ENCODE measurements at places on chromosomes 4 and X.

DNA sequence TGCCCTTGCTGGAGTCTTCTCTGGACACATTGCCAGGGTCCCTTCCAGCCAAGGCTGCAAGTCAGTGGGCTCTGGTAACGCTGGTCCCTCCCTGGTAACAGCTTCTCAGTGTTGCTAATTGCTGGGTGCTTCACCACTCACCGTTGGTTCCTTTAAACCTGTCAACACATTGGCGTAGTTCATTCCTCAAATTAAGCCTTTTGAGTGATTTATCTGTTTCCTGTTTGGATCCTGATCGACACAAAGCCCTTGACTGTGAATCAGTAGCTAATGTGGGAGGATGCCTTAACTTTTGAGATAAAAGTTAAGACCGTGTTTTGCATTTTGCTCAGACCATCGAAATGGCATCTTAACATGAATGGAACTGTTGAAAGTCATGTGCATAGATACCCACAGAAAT is 125.9 kb downstream of the AMELX start:
- no peak for DNase-seq

DNA sequence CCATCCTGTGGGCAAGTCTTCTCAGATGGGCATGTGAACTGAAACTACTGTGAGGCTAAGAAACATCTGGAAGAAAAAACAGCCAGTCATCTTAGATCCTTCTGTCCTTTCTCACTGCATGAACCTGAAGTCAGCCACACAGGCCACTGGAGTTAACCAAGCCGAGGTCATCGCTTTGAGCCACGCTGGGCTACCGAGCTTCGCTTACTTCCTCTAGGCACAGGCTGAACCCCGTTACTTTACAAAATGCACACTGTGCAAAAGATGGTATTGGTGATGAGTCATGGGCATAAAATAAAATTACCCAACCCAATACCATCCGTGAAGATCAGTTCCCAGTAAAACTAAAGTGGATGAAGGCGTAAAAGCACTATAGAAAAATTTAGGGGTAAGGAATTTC is 86.2 kb downstream of the MTMR1 start:
- DNase-seq = no peak

- no peak for DNase-seq
Observed at GRCh38 chr4:37889849-37890800, 759 bp upstream of the TBC1D1 start.

DNA sequence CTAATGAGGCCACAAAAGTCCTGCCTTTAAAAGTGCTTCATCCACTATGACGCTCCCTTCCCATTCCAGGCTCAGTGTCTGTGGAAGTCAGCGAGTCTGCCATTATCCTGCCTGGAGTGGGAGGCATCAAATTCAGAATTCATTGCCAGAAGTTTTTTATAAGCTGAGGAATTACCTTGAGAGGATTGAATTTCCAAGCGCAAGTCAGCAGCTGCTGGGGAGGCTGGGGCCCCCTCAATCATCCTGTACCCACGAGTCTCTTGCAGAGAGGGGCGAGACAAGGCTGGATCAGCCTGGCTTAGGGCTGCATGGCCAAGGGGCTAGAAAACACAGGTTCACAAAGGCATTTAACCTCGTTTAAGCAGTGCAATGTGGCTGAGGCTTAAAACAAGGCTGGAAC is 170.5 kb upstream of the NOCT start:
- DNase-seq = no peak

- DNase-seq = no peak
Observed at GRCh38 chr4:128275346-128275745, 12.3 kb downstream of the PGRMC2 start.

- DNase-seq = no peak
Observed at GRCh38 chr4:133377286-133377685, 228.2 kb downstream of the PCDH10 start.

DNA sequence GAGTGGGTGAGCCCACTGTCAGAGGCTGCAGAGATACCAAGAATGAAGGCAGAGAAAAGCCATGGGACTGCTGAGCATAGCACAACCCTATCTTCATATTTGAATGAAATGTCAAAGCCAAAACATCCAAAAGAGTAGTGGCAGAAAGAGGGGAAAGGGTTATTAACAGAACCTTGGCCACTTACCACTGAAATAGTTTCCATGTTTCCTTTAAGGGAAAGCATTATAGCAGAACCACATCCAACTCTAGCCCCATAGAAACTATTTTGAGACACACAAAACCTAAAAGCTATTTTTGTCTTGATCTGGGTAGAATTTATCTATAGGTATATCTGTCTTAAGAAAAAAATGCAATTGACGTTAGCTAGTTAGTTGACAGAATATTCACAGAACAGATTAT is 140.1 kb downstream of the CBR4 start:
- no peak for DNase-seq

- no peak for DNase-seq
Observed at GRCh38 chr4:147535124-147535523, 54.2 kb downstream of the EDNRA start.

GRCh38 chr4:7815562-7815961 is 124.1 kb downstream of the AFAP1 start:
- DNase-seq = no peak

- DNase-seq = no peak
Observed at GRCh38 chr4:336099-336892, 1.3 kb upstream of the ZNF141 start.

GRCh38 chr4:22522206-22522605 is 6.3 kb upstream of the ADGRA3 start:
- DNase-seq = no peak

DNA sequence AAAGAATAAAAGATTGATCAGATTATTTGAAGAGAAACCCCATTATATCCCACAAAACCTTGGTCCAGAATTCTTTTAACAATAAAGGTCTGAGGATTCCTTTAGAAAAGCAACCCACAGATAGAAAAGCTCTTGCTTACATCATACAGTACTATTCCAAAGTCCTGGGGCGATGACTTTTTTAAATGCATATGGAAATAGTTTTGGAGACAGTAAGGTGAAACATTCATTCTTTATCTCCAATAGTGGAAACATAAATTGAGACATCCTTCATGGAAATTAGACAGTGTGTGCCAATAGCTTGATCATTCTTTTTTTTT is 85.7 kb upstream of the UCP1 start:
- no peak for DNase-seq

DNA sequence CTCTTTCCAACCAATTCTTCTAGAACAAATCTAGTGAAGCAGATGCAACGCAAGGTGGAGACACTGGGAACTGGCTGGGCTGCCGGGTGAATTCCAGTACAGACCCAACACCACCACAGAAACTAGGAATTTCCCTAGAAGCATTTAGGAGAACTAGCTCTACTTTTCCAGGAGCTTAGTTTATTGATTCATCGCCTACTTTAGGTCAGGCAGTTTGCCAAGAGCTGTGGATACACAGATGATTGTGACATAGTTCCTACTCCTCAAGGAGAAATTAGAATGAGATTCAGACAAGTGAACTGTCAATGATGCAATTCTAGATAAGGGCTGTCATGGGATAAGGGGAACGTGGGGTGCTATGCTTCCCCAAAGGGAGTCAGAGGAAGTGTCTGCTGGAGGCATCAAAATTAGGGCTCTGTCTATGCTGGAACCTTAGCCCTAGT is 350.0 kb downstream of the CAMK2D start:
- DNase-seq = no peak

- DNase-seq = no peak
Observed at GRCh38 chrX:14697451-14697850, 168.1 kb downstream of the GLRA2 start.
